AML-193 (cell line): ENCODE measurements at places on chromosomes 6 and 20.

DNA sequence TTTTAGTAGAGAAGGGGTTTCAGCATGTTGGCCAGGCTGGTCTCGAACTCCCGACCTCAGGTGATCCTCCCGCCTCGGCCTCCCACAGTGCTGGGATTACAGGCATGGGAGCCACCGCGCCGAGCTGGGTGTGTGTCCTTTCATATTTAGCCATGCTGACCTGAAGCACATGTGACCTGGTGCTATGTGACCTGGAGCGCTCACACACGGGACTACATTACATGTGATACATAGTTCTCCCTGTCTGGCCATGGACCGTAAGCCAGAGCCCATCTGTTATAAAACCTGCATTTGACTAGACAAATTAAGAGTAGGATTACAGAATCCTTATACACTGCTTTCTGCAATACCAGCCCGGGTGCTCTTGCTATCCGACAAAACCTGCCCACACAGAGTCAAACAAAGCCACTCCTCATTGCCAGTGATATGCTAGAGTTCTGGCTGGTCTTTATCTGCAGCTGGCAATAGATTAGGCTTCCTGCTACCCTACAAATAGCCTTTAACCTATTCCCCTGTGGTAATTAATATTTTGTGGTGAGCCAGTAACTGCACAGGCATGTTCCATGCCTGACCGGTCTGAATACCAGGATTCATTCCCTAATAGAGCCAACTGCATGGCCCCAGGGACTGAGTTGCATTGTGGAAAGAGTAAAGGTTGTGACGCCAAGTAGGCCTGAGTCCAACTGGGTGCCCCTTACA is 26.3 kb upstream of the FAM50B start:
- no peak for DNase-seq

DNA sequence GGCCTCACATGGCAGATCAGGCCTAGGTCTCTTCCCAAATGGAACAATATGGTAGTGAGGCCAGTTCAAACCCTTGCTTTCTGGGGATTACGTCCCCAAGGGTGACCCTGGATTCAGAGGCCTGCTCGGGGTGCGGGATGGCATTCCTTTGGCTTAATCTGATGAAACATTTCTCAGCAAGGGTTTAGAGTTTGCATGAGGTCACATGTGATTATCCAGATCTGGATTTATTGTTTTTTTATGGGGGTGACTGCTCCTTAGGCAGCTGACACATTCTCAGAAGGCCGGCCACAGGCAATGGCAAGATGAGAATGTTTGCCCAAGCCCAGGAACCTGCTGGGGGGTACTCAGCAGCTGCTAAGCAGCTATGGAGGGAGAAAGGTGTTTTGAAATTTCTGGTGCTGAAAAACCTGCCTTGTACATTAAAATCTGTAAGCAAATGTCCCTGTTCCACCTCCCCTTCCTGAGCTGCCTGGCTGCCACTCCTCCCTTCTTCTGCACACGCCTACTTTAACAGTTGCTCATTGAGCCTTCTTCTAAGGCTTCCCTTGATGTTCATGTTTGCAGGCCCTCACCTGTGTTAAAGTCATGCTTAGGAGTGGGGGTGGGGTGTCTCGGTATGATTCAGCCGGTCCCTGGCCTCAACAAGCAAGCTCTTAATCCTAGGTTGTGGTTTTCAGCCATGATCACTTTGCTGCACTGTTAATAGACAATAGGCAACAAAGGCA is 37.9 kb upstream of the FUCA2 start:
- DNase-seq, result no peak

DNA sequence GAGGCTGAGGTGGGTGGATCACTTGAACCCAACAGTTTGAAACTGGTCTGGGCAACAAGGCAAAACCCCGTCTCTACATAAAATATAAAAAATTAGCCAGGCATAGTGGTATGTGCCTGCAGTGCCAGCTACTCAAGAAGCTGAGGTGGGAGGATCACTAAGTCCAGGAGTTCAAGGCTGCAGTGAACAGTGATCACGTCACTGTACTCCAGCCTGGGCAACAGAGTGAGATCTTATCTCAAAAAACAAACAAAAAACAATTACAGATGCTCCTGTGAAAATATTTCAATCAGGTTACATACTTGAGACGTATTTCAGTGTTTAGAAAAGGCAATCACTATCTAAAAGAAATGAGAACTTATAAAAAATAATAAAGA is 33.8 kb downstream of the RANBP9 start:
- DNase-seq, result no peak

DNA sequence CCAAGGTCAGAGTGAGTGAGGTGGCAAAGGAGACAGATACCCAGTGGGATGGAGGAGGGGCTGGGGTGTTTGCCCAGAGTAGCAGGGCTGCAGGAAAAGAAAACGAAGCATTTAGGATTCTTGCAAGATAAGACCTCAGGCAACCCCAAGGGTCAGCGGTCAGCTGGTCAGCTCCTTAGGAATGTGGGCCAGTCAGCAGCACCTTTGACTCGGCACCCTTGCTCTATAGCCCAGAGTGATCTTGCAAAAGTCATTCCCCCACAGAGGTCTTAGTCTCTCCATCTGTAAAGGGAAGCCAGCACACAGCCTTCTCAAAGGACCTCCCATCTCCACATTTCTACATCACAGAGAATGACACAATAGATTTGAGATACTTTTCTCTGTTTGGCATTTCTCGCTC is 56.7 kb downstream of the VEGFA start:
- DNase-seq, result no peak

- no peak for DNase-seq
These were observed 14.3 kb upstream of the VSTM2L start for GRCh38 chr20:37888641-37889040.

DNA sequence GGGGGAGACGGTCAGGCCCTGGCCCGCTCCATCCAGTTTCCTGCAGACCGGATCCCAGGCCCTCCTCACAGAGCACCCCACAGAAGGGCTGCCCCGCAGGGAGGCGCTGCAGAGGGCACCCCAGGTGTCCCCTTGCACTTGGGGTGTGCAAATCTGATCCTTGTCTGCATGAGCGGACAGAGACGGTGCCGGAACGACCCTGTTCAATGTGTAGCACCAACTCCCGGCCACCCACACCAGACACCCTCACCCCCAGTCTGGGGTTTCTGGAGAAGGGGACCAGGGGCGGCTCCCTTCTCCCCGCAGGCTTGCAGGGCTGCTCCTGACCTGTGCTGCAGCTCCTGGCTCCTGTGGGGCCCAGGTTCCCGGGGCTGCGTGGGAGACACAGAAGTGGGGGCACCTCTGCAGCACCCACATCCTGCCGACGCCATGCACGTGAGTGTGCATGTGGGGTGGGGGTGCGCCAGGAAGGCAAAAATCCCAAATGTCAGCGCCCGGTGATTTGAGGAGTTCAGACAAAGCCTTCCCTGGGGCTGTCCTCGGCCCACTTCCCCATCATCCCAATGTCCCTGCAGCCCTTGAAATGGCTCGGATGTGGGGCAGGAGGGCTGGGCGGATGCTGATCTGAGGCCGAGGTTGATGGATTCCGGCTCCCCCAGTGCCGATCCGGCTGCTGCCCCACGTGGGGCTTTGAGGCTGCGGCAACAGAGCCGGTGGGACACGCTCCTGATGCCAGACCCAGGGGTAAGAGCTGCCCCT is 85.3 kb upstream of the BHLHE23 start:
- no peak for DNase-seq

- DNase-seq, result no peak
These were observed 29.3 kb downstream of the NT5E start for GRCh38 chr6:85479208-85479607.

- DNase-seq, result no peak
These were observed 118.0 kb downstream of the RFPL4B start for GRCh38 chr6:112464901-112465665.

DNA sequence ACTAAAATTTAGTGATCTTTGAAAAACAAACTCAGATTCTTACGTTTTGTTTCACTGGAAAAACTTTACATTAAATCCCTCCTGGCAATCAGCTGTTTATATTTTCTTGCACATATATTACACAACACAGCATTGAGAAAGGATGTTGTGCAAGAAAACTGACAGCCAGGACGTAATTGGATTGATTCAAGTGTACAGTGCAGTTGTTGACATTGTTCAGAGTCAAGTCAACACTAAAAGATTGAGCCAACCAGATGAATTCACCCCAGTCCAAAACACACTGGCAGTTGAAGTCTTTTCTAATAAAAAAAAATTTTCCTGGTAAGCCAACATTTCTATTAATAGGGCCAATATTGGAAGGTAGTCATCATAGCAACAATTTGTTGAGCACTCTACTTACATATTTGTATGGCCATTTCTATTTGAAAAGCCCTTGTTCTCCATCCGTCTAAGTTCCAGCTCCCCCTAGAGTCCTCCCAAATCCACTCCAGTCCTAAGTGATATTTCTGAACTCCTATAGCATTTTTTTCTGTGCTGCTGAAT is 20.9 kb upstream of the VNN1 start:
- peak; percentile 36 for DNase-seq

DNA sequence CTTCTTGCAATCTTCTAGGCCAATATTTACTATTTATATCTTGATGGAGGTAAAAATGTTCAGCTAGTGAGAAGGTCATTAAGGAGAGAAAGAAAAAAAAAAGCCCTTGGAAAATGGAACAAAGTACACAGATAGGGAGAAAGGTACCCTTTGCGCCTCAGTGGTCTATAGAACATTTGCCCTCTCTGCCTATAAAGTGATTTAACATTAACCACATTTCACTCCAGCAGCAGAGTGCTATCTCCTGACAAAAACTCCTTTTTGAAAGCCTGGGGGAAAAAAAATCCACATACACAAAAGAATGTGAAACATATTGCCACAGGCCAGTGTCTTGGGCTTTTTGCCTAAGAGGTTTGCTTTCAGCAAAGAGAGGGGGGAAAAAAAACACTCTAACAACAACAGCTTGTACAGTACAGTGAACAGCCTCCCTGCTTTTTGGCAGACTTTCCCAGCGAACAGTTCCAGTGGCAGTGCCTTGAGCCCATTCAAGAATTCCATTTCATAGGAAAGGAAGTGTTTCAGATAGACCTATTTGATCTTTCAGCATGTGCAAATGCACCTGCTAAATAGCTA is 695 bp downstream of the ARHGAP18 start:
- no peak for DNase-seq

DNA sequence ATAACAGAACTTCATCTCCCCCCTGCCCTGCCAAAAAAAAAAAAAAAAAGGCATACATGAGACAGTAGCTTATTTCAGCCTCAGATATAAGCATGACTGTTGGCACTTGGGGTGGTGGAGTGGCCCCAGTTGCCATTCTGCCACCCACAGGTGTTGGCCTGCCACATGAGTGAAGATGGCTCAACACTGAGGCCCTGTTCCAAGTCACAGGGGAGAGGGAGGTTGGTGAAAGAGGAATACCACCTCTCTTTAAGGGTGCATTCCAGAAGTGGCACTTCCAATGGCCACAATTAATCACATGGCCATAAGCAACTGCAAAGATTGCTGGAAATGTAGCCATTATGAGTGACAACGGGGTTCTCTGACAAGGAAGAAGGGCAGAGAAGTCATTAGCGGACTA is 61.9 kb upstream of the JARID2 start:
- no peak for DNase-seq

DNA sequence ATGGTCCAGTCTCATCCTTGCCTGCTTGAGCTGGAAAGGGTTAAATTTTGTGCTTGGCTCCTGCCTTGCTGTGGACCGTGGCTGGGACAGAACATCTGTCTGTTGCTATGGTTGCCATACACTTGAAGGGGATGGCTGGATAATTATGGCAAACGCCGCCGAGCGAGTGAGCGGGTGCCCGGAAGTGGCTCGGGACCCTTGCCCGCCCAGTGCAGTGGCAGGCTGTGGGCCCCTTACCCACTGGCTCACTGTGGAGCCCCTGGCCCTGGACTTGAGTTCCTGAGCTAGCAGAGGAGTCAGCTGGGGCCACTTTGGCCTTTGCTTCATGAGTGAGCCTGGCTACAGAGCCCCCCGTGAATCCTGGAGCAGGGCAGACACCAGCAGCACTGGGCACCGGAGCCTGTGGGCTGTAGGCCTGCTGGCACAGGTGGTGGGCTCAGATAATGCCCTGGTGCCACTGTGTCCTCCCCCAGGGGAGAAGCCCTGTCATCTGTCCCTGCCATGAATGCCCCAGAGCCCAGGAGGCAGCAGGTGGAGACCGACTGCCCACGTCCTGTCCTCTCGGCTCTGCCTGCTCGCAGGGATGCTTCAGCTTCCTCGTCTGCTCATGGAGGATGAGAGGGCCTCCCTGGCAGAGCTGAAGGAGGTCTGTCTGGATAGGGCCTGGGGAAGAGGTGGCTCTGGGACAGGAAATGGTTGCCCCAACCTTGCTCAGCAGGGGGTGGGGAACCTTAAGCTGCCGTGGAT is 25.5 kb upstream of the NOL4L start:
- DNase-seq, result no peak

DNA sequence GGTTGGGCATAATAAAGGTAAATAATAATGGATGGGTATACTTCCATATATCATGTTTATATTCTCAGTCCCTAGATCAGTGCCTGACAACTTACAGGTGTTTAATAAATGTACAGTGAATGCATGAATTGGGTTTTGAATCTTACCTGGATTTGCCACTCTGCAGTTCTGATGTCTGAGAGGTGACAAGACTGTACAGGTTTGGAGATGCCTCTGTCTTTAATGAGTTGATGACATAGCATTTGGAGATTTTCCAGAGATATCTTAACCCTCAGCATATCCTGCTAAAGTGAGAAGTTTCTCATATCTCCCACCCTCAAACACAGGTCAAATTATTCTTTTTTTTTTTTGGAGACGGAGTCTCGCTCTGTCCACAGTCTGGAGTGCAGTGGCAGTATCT is 2.2 kb downstream of the ANKS1A start:
- DNase-seq, result no peak

DNA sequence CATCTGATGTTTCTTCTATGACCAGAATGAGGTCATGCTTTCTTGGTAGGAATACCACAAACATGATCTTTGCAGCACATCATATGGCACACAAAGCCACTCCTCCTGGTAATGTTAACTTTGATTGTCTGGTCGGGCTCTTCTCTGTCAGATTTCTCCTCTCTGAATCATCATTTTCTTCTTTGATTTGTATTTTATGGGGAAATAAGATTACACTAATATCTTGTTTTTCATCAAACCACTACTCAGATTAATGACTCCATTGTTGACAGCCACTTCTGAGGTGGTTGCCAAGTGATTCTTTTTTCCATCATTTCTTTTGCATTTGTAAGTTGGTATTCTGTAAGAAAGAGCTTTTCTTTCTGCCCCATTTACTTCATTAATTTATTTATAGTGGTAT is 29.5 kb downstream of the TRMT11 start:
- DNase-seq, result no peak

DNA sequence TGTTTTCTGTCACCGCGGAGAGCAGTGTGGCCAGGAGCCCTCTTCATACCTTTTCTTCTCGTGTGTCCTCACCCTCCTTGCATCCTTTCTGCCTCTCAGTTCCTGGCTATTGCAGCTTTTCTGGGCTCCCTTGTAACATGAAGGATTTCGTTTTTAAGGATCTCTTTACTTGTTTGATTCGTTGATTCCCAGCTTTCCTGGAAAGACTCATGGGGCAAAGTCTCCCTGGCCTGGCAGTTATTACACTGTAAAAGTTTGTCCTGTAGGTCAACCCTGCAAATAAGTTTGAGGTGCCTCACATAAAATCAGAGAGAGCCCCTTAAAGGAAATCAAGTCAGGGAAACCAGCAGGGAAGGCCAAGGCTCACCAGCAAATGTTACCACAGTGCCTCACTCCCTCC is 70.1 kb downstream of the ISM1 start:
- no peak for DNase-seq

- DNase-seq, result no peak
These were observed 38.3 kb downstream of the DAAM2 start for GRCh38 chr6:39830444-39830843.

- DNase-seq, result no peak
These were observed 113.9 kb downstream of the WDR27 start for GRCh38 chr6:169587975-169588374.

- no peak for DNase-seq
These were observed 217.3 kb upstream of the SULF2 start for GRCh38 chr20:48002517-48002970.
